ENCODE measurements at places on chromosomes 4 and X.

- no peak for DNase-seq
These were observed 28.3 kb downstream of the NBDY start for GRCh38 chrX:56757327-56757726.

DNA sequence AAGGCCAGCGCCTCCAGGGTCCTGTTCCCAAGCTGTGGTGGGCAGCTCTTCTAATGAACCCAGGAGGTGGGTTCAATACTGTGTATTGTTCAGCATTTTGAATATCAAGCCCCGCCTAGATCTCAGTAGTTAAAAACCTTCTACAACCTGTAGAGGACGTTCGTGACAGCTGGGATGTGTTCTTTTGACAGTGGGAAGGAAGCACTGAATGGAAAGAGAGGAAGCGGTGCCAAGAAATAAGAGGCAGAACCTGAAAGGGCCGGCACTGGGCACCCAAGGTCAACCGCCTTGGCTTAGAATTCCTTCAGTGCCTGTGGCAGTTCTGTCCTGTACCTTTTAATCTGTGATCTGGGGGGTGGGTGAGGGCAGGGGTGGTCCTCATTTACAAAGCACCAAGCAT lies 73.1 kb downstream of the CC2D2A start:
- no peak for DNase-seq

- no peak for DNase-seq
These were observed 612.0 kb downstream of the C4orf33 start for GRCh38 chr4:129707949-129708348.

DNA sequence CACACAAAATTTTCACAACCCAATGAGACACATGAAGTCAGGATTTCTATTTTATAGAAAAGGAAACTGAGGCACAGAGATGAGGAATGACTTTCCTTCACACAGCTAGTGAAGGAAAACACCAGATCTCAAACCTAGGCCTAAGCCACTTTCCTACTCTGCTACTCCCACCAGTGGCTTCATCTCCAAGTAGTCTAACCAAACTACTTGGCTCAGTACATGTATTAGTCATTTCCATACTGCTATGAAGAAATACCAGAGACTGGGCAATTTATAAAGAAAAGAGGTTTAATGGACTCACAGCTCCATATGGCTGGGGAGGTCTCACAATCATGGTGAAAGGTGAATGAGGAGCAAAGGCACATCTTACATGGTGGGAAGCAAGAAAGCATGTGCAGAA lies 196.6 kb downstream of the EVC2 start:
- DNase-seq: no peak

DNA sequence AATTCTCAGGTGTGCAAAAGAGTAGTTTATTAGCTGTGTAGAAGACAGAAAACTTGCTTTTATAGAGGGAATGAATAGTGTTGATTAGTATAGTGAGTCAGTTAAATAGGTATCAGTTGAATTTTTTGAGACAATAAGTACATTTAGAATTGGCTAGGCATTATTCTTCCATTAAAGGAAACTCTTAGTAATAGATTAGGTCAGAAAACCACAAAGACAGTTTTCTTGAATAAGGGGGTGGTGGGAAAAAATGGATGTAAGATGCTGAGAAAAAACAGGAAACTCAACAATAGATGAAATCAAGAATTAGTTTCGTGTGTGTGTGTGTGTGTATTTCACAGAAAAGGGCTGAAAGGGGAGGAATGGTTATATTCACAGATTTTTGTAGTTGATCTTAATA lies 16.8 kb downstream of the CD38 start:
- no peak for DNase-seq

- peak; percentile 28 for DNase-seq
These were observed 34.5 kb downstream of the ABCE1 start for GRCh38 chr4:145132511-145133098.

- no peak for DNase-seq
These were observed 58.1 kb upstream of the TLR3 start for GRCh38 chr4:186010821-186011220.

- no peak for DNase-seq
These were observed 5.3 kb upstream of the GPR82 start for GRCh38 chrX:41718481-41719235.

- DNase-seq: no peak
These were observed 293.2 kb upstream of the SLC7A11 start for GRCh38 chr4:138535316-138535715.

GRCh38 chrX:73214426-73215094 lies at the start of gene NAP1L2:
Gene NAP1L2, minus strand, starts transcription at chrX:73214851. Its CDS starts 359 bp downstream, at chrX:73214492.
- DNase-seq: peak; percentile 1

DNA sequence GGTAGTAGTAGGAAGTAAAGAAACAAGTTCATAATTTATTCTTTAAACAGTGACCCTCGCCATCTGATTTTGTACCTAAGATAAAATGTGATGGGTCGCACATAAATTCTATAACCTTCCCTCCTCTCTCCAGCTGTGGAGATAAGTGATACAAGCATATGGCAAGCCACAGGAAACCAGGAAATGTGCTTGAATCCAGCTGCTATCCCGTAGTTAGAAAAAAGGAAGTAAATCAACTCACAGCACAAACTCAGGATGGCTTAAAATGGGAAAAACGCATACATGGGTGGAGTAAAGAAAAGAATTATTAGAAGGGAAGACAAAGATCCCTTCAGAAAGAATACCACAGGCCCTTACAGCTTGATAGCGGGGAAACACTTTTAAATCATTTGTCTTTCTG lies 78.2 kb downstream of the ZNF827 start:
- DNase-seq: no peak

GRCh38 chr4:137804906-137805495 lies 272.7 kb upstream of the PCDH18 start:
- no peak for DNase-seq

GRCh38 chr4:70722199-70722791 lies 531 bp downstream of the RUFY3 start:
- no peak for DNase-seq

- DNase-seq: no peak
These were observed 26.7 kb upstream of the ELF4 start for GRCh38 chrX:130136961-130137360.

DNA sequence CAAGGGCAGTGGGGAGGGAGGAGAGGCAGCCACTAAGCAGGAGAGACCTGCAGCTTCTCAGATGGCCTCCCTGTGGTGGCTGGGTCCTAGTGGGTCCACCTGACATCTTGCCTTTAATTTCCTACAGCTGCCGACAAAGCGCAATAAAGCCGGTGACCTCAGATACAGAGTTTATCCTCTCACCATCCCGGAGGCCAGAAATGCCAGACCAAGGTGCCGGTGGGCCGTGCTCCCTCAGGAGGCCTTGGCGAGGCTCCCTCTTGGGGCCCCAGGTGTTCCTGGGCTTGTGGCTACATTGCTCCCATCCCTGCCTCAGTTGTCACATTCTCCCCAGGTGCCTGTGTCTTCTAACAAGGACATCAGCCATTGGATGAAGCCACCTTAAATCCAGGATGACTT lies 103.0 kb downstream of the ADRA2C start:
- no peak for DNase-seq

GRCh38 chr4:11106190-11106589 lies 322.5 kb downstream of the HS3ST1 start:
- no peak for DNase-seq

DNA sequence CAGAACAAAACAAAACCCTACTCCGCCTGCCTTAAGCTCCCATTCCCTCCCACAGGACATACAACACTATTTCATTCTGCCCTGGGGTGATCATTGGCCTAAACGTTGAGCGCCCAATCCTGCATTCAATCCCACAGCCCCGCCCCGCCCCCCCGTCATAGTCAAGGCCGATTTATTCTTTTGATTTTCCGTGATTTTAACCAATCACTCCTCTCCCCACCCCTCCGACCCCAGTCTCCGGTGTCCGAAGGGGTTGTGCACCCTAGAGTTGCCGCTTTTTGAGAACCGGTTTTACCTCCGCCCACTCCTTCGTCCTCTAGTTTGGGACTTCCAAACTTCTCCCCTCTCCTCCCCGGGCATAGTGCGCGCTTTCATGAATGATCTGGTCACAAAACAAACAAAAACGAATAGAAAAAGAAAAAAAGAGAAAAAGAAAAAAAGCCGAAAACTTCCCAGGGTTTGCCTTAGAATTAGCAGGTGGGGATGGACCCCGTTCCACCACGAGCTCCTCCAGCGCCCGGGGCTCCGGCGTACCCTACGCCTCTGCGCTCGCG lies 446 bp upstream of the UBE2A start:
- no peak for DNase-seq

Measured in stimulated activated CD4-positive, alpha-beta T cell treated with anti-CD3 and anti-CD28 coated beads, Interleukin-4, amount 100 ng/mL, for 48 hours (primary cell).